CMK (cell line): ENCODE measurements at places on chromosomes 4 and X.

DNA sequence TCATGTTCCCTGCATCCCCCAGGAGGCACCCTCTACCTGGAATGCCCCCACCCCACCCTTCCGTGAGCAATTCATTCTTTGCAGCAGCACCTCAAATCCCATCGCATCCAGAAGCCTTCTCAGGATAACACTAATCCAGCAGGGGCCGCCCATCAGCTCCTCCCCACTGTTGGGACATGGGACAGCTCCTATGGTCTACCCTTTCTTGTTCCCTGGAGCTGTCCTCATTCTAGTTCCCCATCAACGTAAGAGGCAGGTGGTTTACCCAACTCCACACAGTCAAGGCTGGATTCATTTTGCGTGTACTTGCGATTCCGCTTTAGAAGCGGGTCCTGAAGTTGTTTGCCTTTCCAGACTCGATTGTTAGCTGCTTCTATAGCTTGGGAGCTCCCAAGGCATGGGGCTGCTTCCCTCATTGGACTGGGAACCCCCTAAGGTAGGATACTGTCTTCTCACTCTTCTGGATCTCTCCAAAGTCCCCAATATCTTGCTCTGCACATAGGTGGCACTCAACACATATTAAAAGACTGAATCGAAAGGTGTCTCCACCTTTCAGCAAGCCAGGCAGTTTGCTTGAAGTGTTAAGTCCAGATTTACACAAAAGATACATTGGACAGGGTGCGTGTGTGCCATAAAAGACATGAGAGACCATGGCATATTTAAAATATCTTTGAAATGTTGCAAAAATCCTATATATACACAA, 942 bp upstream of the APLN start:
- DNase-seq = no peak

- DNase-seq = peak; percentile 83
Observed at GRCh38 chr4:54439831-54440243, 210.7 kb downstream of the PDGFRA start.

GRCh38 chrX:46642145-46642544, 68.6 kb downstream of the CHST7 start:
- no peak for DNase-seq

- no peak for DNase-seq
Observed at GRCh38 chr4:19278665-19279064, 973.0 kb upstream of the SLIT2 start.

DNA sequence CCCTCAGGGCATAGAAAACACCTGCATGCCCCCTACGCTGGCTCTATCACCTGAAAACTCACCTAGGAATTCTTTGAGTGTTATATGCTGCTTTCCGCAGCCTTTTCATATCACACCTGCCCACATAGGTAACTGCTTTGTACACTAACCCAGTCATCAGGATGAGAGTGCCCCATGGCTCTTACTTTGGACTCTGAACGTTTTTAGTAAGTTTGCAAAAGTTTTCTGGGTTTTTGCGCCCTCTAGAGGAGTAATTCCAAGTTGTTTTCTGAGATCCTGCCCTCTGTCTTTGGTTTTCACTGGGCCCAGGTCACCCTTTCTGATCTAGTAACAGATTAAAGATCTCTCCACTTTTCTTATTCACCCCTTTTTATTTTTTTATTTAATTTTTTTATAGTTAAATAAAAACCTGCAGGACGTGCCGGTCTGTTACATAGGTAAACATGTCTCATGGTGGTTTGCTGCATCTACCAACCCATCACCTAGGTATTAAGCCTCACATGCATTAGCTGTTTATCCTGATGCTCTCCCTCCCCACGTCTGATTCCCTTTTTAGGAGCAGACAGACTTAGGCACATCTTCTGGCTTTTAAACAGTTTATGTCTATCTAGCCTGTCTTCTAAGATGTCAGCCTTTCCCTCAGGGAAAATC, 139.2 kb downstream of the NWD2 start:
- no peak for DNase-seq

GRCh38 chr4:2045518-2045951, 13.6 kb upstream of the NAT8L start:
- DNase-seq = no peak

DNA sequence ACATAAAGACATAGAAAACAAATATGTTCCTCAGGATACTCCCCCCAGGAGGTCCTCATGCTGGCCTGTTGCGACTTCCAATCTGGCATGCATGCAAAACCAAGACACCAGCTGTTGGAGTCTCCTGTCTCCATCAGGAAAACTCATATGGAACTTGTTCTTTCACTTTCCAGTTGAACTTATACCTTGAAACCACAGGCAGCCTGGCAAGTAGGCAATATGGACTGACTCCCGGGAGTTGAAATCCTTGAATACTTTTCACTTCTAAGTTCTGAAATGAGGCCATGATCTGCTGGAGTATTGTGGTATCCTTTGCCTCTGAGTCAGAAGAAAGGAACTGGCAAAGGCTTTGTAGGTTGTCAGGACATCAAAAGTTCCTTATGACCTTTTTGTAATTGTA, 444.2 kb downstream of the IDS start:
- DNase-seq = no peak

- DNase-seq = no peak
Observed at GRCh38 chr4:181166742-181167399, 1076.3 kb upstream of the TENM3 start.

- DNase-seq = no peak
Observed at GRCh38 chrX:120742946-120743665, 113.3 kb upstream of the C1GALT1C1 start.

GRCh38 chrX:97399400-97399799, 515.7 kb downstream of the RPA4 start:
- DNase-seq = no peak

DNA sequence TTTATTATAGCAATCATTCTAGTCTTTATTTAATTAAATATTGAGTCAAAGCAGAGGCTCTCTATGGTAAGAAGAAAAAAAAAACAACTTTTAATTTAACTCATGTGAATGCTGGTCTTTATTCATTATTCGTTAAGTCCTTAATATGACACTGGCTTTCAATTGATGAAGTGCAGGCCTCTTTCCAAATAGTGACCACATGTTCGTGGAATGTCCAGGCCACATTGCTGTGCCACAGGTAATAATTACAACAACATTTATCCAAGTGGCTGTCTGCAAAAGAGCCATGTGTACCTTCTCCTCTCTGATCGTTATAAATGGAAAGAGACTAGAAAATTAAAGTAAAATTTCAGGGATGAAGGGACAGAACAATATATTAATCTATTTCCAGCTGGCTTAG, 220.1 kb upstream of the PABPC4L start:
- no peak for DNase-seq

DNA sequence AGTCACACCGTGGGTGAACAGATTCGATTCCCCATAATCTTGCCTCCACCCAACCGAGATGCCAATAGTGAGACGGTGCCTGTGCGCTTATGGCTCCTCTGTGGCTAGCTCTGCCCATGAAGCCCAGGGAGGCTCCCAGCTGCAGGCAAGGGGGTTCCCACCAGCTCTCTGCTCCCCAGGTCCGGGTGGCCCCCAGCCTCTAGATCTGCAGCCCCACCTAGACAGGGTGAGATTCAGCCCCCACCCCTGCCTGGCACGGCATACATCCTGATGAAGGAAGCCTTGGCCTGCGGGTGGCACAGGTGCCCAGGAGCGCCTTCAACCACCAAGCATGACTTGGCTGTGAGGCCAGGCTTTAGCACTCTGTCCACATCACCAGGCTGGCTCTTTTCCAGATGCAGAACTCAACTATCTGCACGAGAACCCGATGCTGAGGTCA, 40.6 kb downstream of the WDR1 start:
- DNase-seq = no peak

DNA sequence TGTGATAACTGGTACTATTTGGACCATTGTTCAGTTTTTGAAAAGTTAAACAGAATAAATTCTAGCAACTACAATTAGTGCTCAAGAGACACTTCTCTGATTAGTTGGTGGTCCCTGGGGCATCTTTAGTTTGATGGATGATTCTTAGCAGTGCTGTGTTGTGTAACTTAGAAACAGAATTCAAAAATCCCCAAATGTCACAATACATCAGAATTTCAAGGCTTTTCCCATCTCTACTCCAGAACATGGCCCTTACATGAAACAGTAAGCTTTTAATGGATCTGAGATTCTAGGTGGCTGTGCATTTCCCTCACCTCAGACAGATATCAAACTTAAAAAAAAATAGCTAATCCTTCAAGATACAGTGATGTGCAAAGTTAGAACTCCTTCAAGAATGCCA, 104.4 kb upstream of the CXCL13 start:
- no peak for DNase-seq

DNA sequence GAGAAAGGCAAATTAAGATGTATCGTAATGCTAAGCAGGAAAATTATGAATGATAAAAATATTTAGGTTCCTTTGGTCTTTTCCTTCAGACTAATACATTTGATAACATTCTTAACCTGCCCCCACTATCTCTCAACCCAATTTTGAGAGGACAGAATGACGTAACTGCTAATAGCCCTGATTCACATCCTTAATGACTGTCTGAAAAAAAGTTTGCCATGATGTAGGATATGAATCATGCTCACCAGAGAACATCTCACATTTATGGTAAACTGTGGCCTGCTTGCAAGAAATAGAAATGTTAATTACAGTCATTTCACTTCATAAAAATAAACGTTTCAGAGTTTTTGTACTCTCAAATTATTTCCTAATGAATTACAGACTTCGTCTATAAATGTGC, 128.0 kb upstream of the VEGFC start:
- DNase-seq = no peak

GRCh38 chr4:81756973-81757372, 285.3 kb upstream of the RASGEF1B start:
- DNase-seq = no peak

GRCh38 chrX:151177141-151178027, 1.0 kb downstream of the GPR50 start:
- no peak for DNase-seq

- DNase-seq = no peak
Observed at GRCh38 chr4:169649545-169650226, 29.3 kb downstream of the CLCN3 start.

- DNase-seq = no peak
Observed at GRCh38 chrX:65035446-65035770, 59.2 kb upstream of the ZC4H2 start.

DNA sequence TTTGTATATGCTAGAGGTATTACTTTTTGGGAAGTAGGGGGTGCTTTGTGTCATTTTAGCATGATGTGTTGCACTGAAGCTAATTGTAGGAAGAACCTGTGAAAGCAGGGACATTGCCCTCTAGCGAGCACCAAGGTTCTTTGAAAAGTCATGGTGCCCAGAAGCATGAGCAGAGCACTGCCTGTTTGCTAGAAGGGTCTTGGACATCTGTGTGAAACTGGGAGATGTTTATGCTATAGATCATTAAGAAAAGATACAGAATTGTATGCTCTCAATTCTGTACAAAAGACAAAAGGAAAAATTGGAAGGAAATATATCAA, 14.7 kb downstream of the GRPR start:
- no peak for DNase-seq

DNA sequence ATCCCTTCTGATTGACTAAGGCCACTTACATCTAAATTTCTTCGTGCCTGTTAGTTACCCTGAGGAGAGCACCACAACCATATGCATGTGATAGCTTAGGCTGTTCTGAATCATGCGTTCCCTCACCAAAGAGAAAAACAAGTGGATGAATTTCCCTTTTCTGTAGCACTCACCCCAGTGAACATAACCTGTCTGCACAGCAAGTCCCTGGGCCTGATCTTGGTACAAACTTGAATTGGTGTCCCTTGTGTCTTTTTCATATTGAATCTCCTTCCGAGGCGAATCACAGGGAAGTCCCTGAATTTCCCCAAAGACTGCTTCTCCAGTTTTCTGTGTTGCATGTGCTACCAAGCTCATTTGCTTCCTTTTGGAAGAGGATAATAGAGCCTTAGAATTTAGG, 100.4 kb downstream of the KLHL8 start:
- no peak for DNase-seq

DNA sequence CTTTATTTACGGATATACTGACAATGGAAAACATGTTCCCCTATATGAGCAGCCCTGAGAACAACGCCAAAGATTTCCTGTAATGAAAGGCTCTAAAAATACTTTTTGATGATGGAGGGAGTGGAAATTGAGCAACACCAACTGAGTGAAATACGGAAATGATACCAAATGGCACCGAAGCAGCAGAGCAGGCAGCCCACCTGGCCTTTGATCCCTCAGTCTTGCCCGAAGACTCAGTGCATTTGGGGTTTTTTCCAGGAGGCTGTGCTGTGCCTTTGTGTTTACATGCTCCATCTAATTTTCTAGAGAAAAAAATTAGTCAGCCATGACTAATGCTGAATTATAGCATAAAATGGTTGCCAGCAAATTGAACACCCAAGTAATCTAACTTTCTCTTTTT, 169.9 kb upstream of the RBPJ start:
- DNase-seq = no peak

- no peak for DNase-seq
Observed at GRCh38 chr4:183801457-183802165, 103.5 kb upstream of the STOX2 start.

DNA sequence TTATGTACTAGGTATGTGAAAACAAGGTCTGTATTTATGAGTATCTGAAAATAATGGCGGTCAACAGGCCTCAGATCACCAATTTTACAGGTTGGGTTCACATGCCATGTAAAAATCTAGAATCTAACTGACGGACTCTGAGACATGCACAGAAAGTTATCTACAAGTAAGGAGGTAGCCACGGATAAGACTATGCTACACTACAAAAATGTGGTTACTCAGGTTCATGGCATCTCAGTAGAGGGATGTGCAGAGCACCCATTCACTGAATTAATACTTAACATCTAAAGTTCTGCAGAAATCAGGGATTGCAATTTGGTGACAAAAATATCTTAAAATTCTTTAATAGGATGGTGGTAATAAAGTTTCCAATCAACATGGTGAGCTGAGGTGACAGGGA, 155.9 kb downstream of the APBB2 start:
- DNase-seq = no peak

DNA sequence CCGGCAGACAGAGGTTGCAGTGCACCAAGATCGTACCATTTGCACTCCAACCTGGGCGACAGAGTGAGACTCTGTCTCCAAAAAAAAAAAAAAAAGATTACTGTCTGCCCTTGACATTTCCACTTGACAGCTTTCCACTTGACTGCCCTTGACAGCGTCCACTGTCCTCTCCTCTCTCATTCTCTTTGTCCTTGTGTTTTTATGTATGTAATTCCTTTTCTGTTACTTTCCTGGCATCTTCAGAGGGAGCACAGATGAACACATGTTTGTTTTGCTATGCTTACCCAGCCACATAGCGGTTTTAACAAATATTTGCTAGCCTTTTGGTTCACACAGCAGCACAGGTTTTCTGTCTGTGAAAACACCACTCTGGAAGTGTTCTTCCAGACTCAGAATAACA, 26.2 kb downstream of the SYAP1 start:
- DNase-seq = no peak

- DNase-seq = no peak
Observed at GRCh38 chr4:182932651-182933050, 15.5 kb upstream of the DCTD start.

DNA sequence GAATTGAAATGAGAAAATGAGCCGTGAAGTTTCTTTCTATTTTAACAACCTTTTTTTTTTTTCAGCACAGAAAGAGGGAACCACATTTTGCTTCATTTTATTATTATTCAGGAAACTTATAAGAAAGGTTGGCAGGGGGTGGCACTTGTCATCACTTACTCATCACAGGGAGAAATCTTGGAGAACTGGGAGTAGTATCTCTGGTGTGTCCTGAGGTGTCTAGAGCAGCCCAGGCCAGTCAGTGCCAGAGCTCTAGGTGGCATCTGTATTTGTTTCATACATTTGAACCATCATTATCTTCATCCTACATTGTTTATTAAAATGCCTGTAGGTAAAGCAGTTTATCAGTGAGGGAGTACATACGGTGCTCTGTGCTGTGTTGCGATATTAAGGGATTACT, 43.8 kb upstream of the ARHGAP24 start:
- no peak for DNase-seq
